Memory B cell (primary cell): ENCODE measurements at places on chromosomes 5 and 9.
A peak's percentile ranks its signal among the peaks of the same experiment; 100 is the strongest.

- H3K36me3 ChIP-seq = no peaks in the 10 kb centered on the region
- H3K4me3 ChIP-seq = no peak overlapping the region
- H3K4me1 ChIP-seq = no peaks in the 10 kb centered on the region
Observed at GRCh38 chr9:23824830-23825591, 1.0 kb downstream of the ELAVL2 start.

DNA sequence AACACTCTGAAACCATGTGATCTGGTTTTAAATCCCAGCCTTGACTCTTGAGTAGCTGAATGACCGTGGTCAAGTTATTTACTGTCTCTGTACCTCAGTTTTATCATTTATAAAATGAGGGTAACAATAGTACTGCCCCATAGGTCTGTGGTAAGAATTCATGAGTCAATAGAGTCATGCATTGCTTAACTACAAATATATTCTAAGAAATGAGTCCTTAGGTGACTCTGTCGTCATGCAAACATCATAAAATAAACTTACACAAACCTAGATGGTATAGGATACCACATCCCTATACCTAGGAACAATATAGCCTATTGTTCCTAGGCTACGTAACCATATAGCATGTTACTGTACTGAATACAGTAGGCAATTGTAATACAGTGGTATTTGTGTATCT lies 20.3 kb upstream of the ABCA1 start:
- no peaks in the 10 kb centered on the region for H3K27me3 ChIP-seq
- H3K4me3 ChIP-seq = no peak overlapping the region
- no peak overlapping the region for H3K27ac ChIP-seq

DNA sequence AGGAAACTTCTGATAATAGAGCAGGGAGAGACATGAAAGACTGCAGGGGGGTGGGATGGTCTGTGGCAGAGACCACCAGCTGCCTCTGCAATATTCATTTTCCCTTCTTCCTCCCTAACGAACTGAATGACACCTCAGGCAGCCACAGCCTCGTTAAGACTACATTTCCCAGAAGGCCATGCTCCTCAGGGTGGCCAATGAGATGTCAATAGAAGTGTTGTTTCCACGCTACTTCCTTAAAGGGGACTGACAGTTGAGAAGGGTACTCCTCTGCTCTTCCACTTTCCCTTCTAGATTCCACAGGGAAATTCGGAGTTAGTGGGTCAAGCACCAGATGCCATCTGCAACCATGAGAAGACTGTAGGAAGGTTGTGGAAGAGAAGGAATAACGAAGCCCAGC lies 52.0 kb upstream of the DAPK1 start:
- H3K4me3 ChIP-seq = peak overlapping the region; percentile 50
- H3K27ac ChIP-seq = no peak overlapping the region
- H3K27me3 ChIP-seq = no peaks in the 10 kb centered on the region
- H3K4me1 ChIP-seq = peaks cover 2% of the 10 kb centered on the region
- H3K36me3 ChIP-seq = no peaks in the 10 kb centered on the region
- DNase-seq = no peak

- H3K4me3 ChIP-seq = no peak overlapping the region
- peaks cover 11% of the 10 kb centered on the region for H3K4me1 ChIP-seq
- H3K27me3 ChIP-seq = peaks cover 26% of the 10 kb centered on the region
- DNase-seq = no peak
Observed at GRCh38 chr9:96031366-96031824, 155.9 kb downstream of the ERCC6L2 start.

DNA sequence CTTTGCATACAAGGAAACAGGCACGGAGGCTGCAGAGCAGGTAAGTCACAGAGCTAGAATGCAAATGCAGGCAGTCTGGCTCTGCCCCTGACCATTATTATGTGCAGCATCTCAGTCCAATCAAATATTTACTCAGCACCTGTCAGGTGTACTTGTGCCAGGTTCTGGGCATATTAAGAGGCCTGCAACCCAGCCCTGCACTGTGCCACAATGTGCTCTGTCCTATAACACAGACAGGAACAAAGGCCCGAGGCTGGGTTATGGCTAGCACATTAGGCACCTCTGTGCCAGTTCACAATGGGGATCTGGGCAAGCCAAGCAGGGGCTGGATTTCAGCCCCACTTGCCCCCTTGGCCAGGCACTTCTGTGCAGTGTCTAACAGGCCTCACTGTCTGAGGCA lies 14.0 kb downstream of the ARL15 start:
- H3K27me3 ChIP-seq = no peaks in the 10 kb centered on the region
- H3K27ac ChIP-seq = no peak overlapping the region
- no peak overlapping the region for H3K4me3 ChIP-seq
- DNase-seq = no peak
- H3K4me1 ChIP-seq = peaks cover 52% of the 10 kb centered on the region

DNA sequence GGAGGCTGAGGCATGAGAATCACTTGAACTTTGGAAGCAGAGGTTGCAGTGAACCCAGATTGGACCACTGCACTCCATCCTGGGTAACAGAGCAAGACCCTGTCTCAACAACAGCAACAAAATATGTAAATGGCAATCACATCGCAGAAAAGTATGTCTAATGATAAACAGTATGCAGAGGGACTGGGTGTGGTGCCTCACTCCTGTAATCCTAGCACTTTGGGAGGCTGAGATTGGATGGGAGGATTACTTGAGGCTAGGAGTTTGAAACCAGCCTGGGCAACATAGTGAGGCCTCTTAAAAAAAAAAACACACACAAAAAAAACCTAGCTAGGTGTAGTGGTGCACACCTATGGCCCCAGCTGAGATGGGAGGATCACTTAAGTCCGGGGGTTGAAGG lies 40.3 kb downstream of the HSDL2 start:
- no peaks in the 10 kb centered on the region for H3K4me1 ChIP-seq
- DNase-seq = no peak
- H3K4me3 ChIP-seq = no peak overlapping the region
- H3K27ac ChIP-seq = no peak overlapping the region

- no peak overlapping the region for H3K4me3 ChIP-seq
- peaks cover under 1% of the 10 kb centered on the region for H3K4me1 ChIP-seq
Observed at GRCh38 chr5:173872957-173873305, 15.2 kb upstream of the CPEB4 start.

GRCh38 chr9:128257907-128258306 lies 17.9 kb downstream of the GOLGA2 start:
- no peak for DNase-seq
- H3K36me3 ChIP-seq = peaks cover 32% of the 10 kb centered on the region
- peaks cover 4% of the 10 kb centered on the region for H3K4me1 ChIP-seq
- peaks cover 3% of the 10 kb centered on the region for H3K27me3 ChIP-seq

DNA sequence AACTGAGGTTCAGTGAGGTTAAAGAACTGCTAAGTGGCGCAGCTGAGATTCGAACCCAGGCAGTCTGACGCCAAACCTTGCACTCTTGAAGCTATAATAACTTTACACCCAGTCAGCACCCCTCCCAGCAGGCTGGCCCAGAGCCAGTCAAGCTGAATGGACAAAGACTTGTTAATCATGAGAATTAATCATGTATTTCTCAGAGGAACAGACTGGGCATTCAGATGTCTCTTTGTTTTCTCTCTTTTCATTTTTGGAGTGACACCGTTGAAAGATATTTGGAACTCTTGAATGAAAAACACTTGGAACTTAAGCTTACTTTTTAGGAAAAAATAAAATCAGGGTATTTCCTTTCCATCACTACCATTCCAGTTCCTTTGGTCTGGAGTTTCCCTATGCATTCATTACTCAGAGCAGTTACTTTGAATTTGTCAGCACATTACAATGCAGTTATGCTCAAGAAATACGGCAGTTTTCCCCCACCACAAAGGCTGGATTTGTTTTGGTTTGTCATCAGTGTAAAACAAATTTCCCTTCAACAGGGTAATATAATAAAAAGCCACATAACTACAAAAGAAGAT lies 22.6 kb upstream of the MAMDC2 start:
- no peak for DNase-seq
- no peak overlapping the region for H3K27ac ChIP-seq
- H3K36me3 ChIP-seq = peaks cover 2% of the 10 kb centered on the region
- H3K4me3 ChIP-seq = no peak overlapping the region
- H3K27me3 ChIP-seq = peaks cover 6% of the 10 kb centered on the region
- H3K4me1 ChIP-seq = no peaks in the 10 kb centered on the region

GRCh38 chr5:178535299-178536175 lies 54.7 kb downstream of the COL23A1 start:
- H3K36me3 ChIP-seq = no peaks in the 10 kb centered on the region
- H3K27me3 ChIP-seq = peaks cover 5% of the 10 kb centered on the region
- no peak overlapping the region for H3K27ac ChIP-seq
- H3K4me1 ChIP-seq = no peaks in the 10 kb centered on the region

GRCh38 chr5:166493612-166494011 lies 1797.8 kb upstream of the WWC1 start:
- no peaks in the 10 kb centered on the region for H3K27me3 ChIP-seq
- no peak overlapping the region for H3K27ac ChIP-seq
- H3K4me1 ChIP-seq = no peaks in the 10 kb centered on the region
- H3K36me3 ChIP-seq = no peaks in the 10 kb centered on the region
- H3K4me3 ChIP-seq = no peak overlapping the region

DNA sequence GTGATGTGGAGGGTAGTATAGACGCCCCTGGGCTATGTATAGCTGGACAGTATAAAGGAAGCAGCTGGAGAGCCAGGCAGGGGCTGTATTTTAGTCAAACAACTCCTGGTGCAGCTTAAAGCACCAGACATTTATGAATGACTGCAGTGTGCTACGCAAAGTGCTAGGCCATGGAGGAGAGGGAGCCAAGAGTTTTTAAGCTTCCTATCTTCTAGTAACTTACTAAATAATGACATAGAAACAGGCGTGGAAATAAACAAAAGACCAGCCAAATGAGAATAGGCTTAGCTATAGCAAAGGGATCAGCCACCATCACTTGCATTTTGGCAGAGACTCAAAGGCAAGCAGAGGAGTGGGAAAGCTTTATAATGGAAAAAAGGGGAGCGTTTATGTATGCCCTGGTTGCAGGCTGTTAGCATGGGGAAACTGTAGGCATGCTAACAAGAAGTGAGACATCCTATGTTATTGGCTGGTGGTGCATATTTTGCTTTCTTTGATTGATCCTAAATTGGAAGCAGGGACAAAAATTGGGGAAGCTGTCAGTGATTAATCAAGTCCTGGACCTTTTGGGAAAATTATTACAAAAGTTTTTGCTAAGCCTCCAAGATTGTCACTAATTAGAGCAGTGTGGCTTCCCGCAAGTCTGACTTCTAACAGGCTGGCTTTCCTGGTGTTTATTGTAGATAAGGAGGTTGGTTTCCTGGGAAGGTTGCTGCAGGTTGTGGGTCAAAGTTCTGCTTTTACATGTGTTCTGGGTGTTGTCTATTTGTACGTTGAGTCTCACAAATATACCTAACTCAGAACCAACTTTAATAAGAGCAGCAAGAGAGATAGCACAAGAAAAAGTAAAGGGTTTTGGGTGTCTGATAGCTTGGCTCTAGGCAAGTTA lies 46.6 kb downstream of the RAB3C start:
- no peak overlapping the region for H3K4me3 ChIP-seq
- no peaks in the 10 kb centered on the region for H3K4me1 ChIP-seq

GRCh38 chr9:120716483-120716882 lies 2.2 kb upstream of the MEGF9 start:
- no peaks in the 10 kb centered on the region for H3K27me3 ChIP-seq
- no peak overlapping the region for H3K27ac ChIP-seq
- H3K4me1 ChIP-seq = peaks cover 19% of the 10 kb centered on the region
- H3K4me3 ChIP-seq = no peak overlapping the region

DNA sequence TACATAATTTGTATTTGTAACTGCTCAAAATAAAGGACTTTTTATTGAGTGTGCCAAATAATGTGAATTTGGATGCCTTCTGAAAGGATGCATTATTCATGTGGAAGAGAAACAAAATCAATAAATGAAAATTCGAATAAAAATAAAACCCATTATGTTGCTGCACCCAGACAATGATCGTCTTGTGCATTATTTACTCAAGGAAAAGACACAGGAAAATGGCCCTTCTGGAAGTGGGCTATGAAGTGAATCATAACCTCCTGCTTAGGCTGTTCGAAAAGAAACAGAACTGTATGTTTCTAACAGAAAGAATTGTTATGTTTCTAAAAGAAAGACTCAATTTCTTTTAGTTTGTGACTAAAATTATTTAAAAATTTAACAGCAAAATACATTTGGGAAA lies 168.9 kb upstream of the NFIB start:
- H3K27me3 ChIP-seq = peaks cover 13% of the 10 kb centered on the region
- H3K4me3 ChIP-seq = no peak overlapping the region
- no peaks in the 10 kb centered on the region for H3K4me1 ChIP-seq
- no peak overlapping the region for H3K27ac ChIP-seq
- no peaks in the 10 kb centered on the region for H3K36me3 ChIP-seq

GRCh38 chr9:33233626-33234342 lies 6.2 kb upstream of the SPINK4 start:
- no peak for DNase-seq
- H3K4me1 ChIP-seq = no peaks in the 10 kb centered on the region
- peaks cover 9% of the 10 kb centered on the region for H3K27me3 ChIP-seq

DNA sequence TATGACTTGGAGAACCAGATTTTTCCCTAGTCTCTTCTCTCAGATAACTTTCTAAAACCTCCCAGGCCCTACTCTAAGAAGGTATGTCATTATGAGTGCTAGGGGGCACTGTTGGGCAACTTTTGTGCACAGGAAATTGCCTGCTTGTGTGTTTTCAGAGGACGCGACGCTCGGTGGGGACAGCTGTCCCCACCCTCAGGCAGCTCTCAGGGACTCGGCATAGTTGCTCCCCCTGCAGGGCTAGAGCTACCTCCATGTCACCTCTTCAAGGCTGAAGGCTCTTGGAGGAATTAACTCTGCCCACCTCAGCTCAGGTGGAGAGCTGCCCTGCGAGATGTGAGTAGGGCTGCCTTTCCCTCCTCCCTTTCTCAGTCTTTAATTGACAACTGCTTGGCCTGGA lies 10.2 kb upstream of the TIFAB start:
- H3K4me3 ChIP-seq = no peak overlapping the region
- no peak overlapping the region for H3K27ac ChIP-seq
- H3K27me3 ChIP-seq = peaks cover 22% of the 10 kb centered on the region

DNA sequence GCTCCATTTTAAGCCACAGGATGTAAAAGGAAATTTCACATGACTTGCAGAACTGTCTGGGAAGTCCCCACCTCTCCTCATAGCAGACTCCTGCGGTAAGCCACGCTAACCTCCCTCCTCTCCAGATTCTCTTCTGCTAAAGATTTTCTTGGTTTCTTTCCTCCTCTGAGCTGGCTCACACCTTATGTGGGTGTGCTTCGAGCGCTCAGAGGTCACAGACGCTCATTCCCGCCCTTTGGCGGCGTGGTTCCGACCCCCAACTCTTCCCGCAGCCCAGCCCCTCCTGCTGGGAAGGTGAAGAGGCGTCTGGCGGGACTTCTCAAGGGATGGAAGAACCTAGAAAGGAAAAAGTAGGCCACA lies 32.9 kb upstream of the CDK20 start:
- no peak for DNase-seq
- H3K4me3 ChIP-seq = no peak overlapping the region
- no peaks in the 10 kb centered on the region for H3K36me3 ChIP-seq
- no peaks in the 10 kb centered on the region for H3K4me1 ChIP-seq

- H3K4me3 ChIP-seq = no peak overlapping the region
- H3K36me3 ChIP-seq = no peaks in the 10 kb centered on the region
- no peaks in the 10 kb centered on the region for H3K4me1 ChIP-seq
Observed at GRCh38 chr5:8845296-8845695, 700.6 kb downstream of the SEMA5A start.

DNA sequence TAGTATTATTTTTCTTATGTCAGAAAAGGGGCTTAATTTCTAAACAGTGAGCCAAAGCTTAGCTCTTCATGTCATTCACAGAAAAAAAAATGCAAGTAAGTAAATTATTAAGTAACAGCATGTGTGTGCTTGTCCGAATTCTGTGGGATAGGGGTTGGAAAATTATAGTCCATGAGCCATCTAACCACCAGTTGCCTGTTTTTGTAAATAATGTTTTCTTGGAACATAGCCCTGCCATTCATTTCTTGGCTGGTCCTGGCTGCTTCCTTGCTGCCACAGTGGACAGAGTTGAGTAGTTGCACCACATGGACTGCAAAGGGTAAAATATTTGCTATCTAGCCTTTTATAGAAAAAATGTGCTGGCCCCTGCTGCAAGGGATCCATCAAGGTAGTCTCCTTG lies 513.7 kb upstream of the WWC1 start:
- H3K36me3 ChIP-seq = no peaks in the 10 kb centered on the region
- H3K4me1 ChIP-seq = no peaks in the 10 kb centered on the region
- H3K27ac ChIP-seq = no peak overlapping the region
